ENCODE measurements at places on chromosomes 5 and 9. TPM values are rescaled to one million over a fixed set of nuclear protein-coding genes. Genes with fewer than 3 reads are reported as not detected.

Gene CAMK4
- 68.7 TPM for total RNA-seq

Gene KCNV2
- not detected for total RNA-seq

Gene CDC37L1
- total RNA-seq: 12.5 TPM

Gene PCDHGA9
- not detected for total RNA-seq

Gene SEMA4D
- total RNA-seq: 238 TPM

Gene ADRA1B
- total RNA-seq: not detected

Gene FBP2
- total RNA-seq: not detected

Gene CKS2
- total RNA-seq: 252 TPM

Gene NUTM2G
- total RNA-seq: not detected

Gene NFX1
- total RNA-seq: 42.7 TPM

Gene TRIM36
- 0.15 TPM for total RNA-seq

Gene IFNA21
- not detected for total RNA-seq

Gene SHLD3
- 8.2 TPM for total RNA-seq

Gene C9orf50
- not detected for total RNA-seq

Gene NELFB
- 72.0 TPM for total RNA-seq

Gene CBY3
- total RNA-seq: 0.57 TPM

Gene SH3PXD2B
- total RNA-seq: 0.15 TPM

Gene TRPM3
- not detected for total RNA-seq

Gene LHX3
- not detected for total RNA-seq

Gene C5orf46
- total RNA-seq: not detected

Gene PLPPR1
- total RNA-seq: not detected

Gene IL4
- total RNA-seq: 6.4 TPM

Gene POU5F2
- 0.49 TPM for total RNA-seq

Gene LCN2
- total RNA-seq: not detected

Gene ASTN2
- 4.8 TPM for total RNA-seq

Gene ZDHHC12
- 76.1 TPM for total RNA-seq

Gene FOXD4L3
- not detected for total RNA-seq

Gene SCGB3A2
- total RNA-seq: not detected

Gene PLCXD3
- total RNA-seq: not detected

Gene DNAI1
- not detected for total RNA-seq

Gene PWWP2A
- total RNA-seq: 26.2 TPM

Gene PCDHB15
- not detected for total RNA-seq

Gene SRD5A1
- 17.1 TPM for total RNA-seq

Gene SPATA31D4
- not detected for total RNA-seq

Gene CATSPER3
- total RNA-seq: 0.18 TPM

Gene TMEM215
- total RNA-seq: not detected

Gene INSYN2B
- total RNA-seq: not detected

Gene TOPORS
- total RNA-seq: 18.7 TPM

Gene NMUR2
- total RNA-seq: not detected

Gene PCDHGA6
- 0.22 TPM for total RNA-seq

Gene ITGA2
- 2.7 TPM for total RNA-seq

Gene CCL27
- 0.35 TPM for total RNA-seq

Gene GPR21
- total RNA-seq: 0.61 TPM
